ENCODE measurements at places on chromosomes 2 and 18.

- no peak overlapping the region for H3K27ac ChIP-seq
- no peaks in the 10 kb centered on the region for H3K36me3 ChIP-seq
- DNase-seq: no peak
Observed at GRCh38 chr2:131488306-131489205, 3.6 kb downstream of the MZT2A start.

- H3K4me3 ChIP-seq: no peak overlapping the region
- H3K27ac ChIP-seq: no peak overlapping the region
- DNase-seq: peak; percentile 66
Observed at GRCh38 chr2:72901426-72901825, 14.2 kb downstream of the SPR start.

- H3K4me3 ChIP-seq: no peak overlapping the region
- no peaks in the 10 kb centered on the region for H3K27me3 ChIP-seq
- H3K4me1 ChIP-seq: no peaks in the 10 kb centered on the region
- DNase-seq: no peak
- no peak overlapping the region for H3K27ac ChIP-seq
Observed at GRCh38 chr2:214005337-214005736, 405.5 kb upstream of the VWC2L start.

- H3K36me3 ChIP-seq: no peaks in the 10 kb centered on the region
- H3K27ac ChIP-seq: no peak overlapping the region
- no peak for DNase-seq
- peaks cover 7% of the 10 kb centered on the region for H3K4me1 ChIP-seq
- no peak overlapping the region for H3K4me3 ChIP-seq
- H3K27me3 ChIP-seq: no peaks in the 10 kb centered on the region
Observed at GRCh38 chr2:191345788-191346187, 100.6 kb downstream of the MYO1B start.

GRCh38 chr2:216633616-216634369 lies 573 bp downstream of the IGFBP2 start:
- peak overlapping the region; percentile 92 for H3K4me3 ChIP-seq
- no peak overlapping the region for H3K27ac ChIP-seq
- peaks cover 27% of the 10 kb centered on the region for H3K4me1 ChIP-seq

- no peak overlapping the region for H3K27ac ChIP-seq
- no peak for DNase-seq
- H3K36me3 ChIP-seq: no peaks in the 10 kb centered on the region
Observed at GRCh38 chr18:55265984-55266383, 306.7 kb upstream of the CCDC68 start.

GRCh38 chr2:18047213-18047611 lies 168.7 kb downstream of the KCNS3 start:
- H3K4me3 ChIP-seq: no peak overlapping the region
- H3K36me3 ChIP-seq: no peaks in the 10 kb centered on the region
- H3K4me1 ChIP-seq: no peaks in the 10 kb centered on the region
- H3K27ac ChIP-seq: no peak overlapping the region
- no peaks in the 10 kb centered on the region for H3K27me3 ChIP-seq

DNA sequence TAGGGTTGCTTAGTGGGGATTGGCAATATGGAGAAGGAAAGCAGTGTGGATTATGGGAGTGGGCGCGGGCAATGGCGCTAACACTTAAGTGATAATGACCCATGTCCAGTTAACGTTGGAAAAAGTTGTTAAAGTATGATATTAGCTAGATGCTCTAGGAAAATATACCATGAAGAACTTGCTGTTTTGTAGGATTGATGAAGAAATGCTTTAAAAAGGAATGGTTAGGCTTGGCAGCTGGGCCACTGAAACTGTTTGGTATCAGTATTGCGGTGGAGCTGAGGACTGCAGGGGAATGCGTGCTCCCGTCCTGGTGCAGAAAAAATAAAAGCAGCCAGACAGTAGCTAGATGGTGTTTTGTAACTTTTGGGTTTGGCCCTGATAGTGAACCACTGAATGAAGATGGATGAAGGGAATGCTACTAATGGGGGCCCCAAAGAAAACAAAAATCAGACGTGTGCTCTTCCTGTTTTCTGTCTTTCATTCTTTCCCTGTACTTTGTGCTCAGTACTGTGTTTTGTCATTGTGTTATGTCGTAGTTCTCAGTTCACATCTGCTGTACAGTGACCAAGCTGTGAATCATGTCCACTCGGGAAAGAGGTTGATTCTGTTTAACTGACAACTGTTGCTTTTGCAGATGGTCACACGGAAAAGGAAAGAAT lies 999 bp downstream of the INSIG2 start:
- no peaks in the 10 kb centered on the region for H3K36me3 ChIP-seq
- peak overlapping the region; percentile 73 for H3K27ac ChIP-seq
- peak; percentile 73 for DNase-seq
- peaks cover 10% of the 10 kb centered on the region for H3K4me1 ChIP-seq
- no peaks in the 10 kb centered on the region for H3K27me3 ChIP-seq

GRCh38 chr2:218991674-218992168 lies 1.5 kb downstream of the CRYBA2 start:
- peaks cover 98% of the 10 kb centered on the region for H3K27me3 ChIP-seq
- H3K4me1 ChIP-seq: peaks cover 4% of the 10 kb centered on the region
- no peak overlapping the region for H3K4me3 ChIP-seq
- peak; percentile 54 for DNase-seq
- no peak overlapping the region for H3K27ac ChIP-seq

DNA sequence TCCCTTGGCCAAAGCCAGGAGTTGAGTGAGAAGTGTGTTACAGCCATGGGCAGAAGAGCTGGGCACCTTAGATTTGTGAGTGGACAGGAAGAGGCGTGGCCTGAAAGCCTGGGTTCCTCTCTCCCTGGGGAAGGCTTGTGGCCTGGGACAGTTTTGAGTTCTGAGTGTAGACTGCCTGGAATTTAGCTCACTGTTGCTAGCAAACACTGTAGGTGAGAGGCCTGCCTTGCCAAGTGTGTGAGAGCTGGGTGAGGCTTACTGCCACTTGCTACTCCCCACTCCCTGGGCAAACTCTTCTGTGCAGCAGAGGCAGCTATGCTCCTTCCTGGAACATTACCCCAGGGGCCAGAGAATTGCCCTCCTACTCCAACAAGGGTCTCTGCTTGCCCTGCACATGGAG lies 150.0 kb upstream of the GALNT5 start:
- DNase-seq: no peak
- H3K4me1 ChIP-seq: no peaks in the 10 kb centered on the region
- no peaks in the 10 kb centered on the region for H3K27me3 ChIP-seq
- no peaks in the 10 kb centered on the region for H3K36me3 ChIP-seq

- no peak overlapping the region for H3K4me3 ChIP-seq
- H3K27ac ChIP-seq: no peak overlapping the region
- H3K4me1 ChIP-seq: peaks cover 2% of the 10 kb centered on the region
- H3K27me3 ChIP-seq: no peaks in the 10 kb centered on the region
- no peak for DNase-seq
Observed at GRCh38 chr2:188256420-188256819, 35.3 kb upstream of the GULP1 start.

DNA sequence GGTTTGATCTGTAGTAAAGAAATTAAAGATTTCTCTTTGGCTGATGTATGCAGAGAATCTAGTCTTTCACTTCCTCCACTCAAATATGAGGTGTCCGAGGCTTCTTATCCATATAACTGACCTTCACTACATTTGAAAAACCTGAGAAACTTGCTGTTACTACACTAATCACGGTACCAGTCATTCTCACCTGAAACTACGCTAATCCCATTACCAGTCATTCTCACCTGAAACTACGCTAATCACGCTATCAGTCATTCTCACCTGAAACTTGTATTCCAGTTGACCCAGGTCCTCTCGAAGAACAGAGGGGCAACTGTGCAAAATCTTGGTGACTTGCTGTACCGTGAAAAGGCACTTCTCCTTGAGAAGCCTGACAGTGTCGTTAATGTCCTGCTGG lies 5.1 kb downstream of the MTERF4 start:
- peaks cover 42% of the 10 kb centered on the region for H3K36me3 ChIP-seq
- H3K27me3 ChIP-seq: no peaks in the 10 kb centered on the region
- H3K4me1 ChIP-seq: no peaks in the 10 kb centered on the region
- H3K27ac ChIP-seq: no peak overlapping the region
- H3K4me3 ChIP-seq: no peak overlapping the region
- no peak for DNase-seq

- H3K4me1 ChIP-seq: no peaks in the 10 kb centered on the region
- H3K27me3 ChIP-seq: no peaks in the 10 kb centered on the region
- H3K36me3 ChIP-seq: no peaks in the 10 kb centered on the region
- H3K27ac ChIP-seq: no peak overlapping the region
- H3K4me3 ChIP-seq: no peak overlapping the region
- no peak for DNase-seq
Observed at GRCh38 chr2:141458351-141458750, 672.5 kb downstream of the LRP1B start.

DNA sequence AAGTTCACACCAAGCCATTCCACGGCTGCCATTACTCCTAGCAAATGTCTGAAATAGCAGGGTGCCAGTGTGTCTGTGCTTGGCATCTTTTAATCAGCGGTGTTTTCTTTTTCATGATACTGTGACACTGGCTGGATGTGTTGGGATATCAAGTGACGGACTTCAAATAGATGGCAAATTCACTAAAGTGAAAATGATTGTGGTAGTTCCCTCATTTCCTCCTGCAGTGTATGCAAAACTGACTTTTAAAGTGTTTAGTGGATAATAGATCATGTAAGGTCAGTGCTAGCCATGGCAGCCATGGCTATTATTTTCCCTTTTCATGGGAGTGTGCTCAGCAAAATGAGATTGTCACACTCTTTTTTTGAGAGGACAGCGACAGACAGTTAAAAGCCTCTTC lies 261.5 kb upstream of the SIX3 start:
- no peak overlapping the region for H3K4me3 ChIP-seq
- no peak for DNase-seq
- peaks cover 20% of the 10 kb centered on the region for H3K4me1 ChIP-seq
- H3K36me3 ChIP-seq: no peaks in the 10 kb centered on the region
- no peak overlapping the region for H3K27ac ChIP-seq

- DNase-seq: no peak
- no peaks in the 10 kb centered on the region for H3K4me1 ChIP-seq
- no peak overlapping the region for H3K4me3 ChIP-seq
- no peak overlapping the region for H3K27ac ChIP-seq
Observed at GRCh38 chr2:113846429-113846828, 43.5 kb upstream of the ACTR3 start.

- no peaks in the 10 kb centered on the region for H3K27me3 ChIP-seq
- H3K4me1 ChIP-seq: no peaks in the 10 kb centered on the region
- peak; percentile 67 for DNase-seq
- peak overlapping the region; percentile 63 for H3K27ac ChIP-seq
- H3K4me3 ChIP-seq: no peak overlapping the region
Observed at GRCh38 chr18:42706618-42707017, 408.9 kb downstream of the RIT2 start.

- no peaks in the 10 kb centered on the region for H3K36me3 ChIP-seq
- DNase-seq: no peak
- no peak overlapping the region for H3K4me3 ChIP-seq
Observed at GRCh38 chr2:6771634-6772611, 93.8 kb downstream of the CMPK2 start.

DNA sequence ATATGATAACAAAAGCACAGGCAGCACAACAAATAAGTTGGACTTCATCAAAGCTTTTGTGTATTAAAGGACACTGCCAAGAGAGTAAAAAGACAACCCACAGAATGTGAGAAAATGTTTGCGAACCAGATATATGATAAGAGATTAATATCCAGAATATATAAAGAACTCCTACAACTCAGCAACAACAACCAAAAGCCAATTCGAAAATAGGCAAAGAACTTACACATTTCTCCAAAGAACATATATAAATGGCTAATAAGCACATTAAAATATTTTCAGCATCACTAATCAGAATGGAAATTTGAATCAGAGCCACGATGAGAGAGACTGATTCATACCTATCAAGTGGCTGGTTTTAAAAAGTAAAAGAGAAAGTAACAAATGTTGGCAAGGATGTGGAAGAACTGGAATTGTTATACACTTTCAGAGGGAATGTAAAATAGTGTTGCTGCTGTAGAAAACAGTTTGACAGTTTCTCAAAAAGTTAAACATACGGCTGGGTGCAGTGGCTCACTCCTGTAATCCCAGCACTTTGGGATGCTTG lies 25.2 kb downstream of the EPB41L5 start:
- peaks cover 7% of the 10 kb centered on the region for H3K4me1 ChIP-seq
- DNase-seq: no peak
- H3K36me3 ChIP-seq: no peaks in the 10 kb centered on the region
- H3K4me3 ChIP-seq: no peak overlapping the region
- no peaks in the 10 kb centered on the region for H3K27me3 ChIP-seq

- H3K4me1 ChIP-seq: no peaks in the 10 kb centered on the region
- no peak overlapping the region for H3K4me3 ChIP-seq
- H3K36me3 ChIP-seq: no peaks in the 10 kb centered on the region
- no peak overlapping the region for H3K27ac ChIP-seq
Observed at GRCh38 chr2:178330175-178331017, 120.6 kb downstream of the PRKRA start.

DNA sequence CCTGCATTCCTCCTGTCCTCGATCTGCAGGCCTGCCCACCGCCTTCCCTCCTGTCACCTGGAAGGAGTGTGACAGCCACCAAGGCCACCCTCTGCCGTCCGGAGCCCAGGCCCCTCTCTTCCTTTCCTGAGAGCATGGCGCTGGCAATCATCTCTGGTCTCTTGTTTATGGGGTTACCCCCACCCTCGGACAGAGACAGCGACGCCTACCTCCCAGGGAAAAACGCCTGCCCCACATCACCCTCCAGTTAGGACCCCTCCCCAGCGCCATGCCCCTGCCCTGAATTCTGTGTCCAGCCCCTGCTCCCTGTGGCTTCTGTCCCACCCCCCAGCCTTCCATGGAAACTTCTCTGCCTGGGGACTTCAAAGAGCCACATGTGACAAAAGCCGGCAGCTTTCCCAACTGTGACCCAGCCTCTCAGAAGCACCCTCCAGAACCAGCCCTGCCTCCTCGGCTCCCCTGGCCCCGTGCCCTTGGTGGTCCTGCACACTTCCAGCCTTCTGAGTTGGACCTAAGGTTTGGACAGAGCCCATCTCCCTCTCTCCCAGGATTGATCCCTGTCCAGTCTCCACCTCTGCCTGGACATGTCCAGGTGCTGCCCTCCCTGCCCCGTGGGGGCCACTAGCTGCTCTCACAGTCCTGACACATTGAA lies 145.0 kb upstream of the HDAC4 start:
- H3K36me3 ChIP-seq: no peaks in the 10 kb centered on the region
- no peak for DNase-seq
- no peaks in the 10 kb centered on the region for H3K27me3 ChIP-seq
- H3K4me3 ChIP-seq: no peak overlapping the region

- H3K36me3 ChIP-seq: no peaks in the 10 kb centered on the region
- H3K27ac ChIP-seq: no peak overlapping the region
- H3K4me1 ChIP-seq: peaks cover 12% of the 10 kb centered on the region
- no peak for DNase-seq
- H3K4me3 ChIP-seq: no peak overlapping the region
Observed at GRCh38 chr2:23568211-23568610, 183.2 kb downstream of the KLHL29 start.

DNA sequence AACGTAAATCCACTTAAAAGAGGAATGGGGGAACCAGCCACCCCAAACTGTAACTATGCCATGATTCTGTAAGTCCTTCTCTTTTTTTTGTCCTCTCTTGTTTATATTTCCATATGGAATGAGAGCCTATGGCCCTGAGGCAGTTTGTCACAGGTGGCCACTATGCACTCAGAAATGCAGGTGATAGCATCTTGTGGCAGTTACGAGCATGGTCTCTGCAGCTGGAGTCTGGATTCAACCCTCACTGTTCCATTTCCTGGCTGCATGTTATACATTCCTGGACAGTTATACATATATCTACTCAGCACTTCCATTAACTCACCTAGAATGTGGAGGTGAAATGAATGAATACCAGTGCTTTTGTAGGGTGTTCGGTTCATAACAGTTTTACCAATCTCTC lies 291.5 kb upstream of the FANCL start:
- no peak for DNase-seq
- peaks cover 4% of the 10 kb centered on the region for H3K4me1 ChIP-seq
- H3K27me3 ChIP-seq: peaks cover 26% of the 10 kb centered on the region
- no peak overlapping the region for H3K27ac ChIP-seq

Measured in cardiac muscle cell (in vitro differentiated cells and primary cell).